ENCODE measurements at places on chromosomes 3 and 15.

DNA sequence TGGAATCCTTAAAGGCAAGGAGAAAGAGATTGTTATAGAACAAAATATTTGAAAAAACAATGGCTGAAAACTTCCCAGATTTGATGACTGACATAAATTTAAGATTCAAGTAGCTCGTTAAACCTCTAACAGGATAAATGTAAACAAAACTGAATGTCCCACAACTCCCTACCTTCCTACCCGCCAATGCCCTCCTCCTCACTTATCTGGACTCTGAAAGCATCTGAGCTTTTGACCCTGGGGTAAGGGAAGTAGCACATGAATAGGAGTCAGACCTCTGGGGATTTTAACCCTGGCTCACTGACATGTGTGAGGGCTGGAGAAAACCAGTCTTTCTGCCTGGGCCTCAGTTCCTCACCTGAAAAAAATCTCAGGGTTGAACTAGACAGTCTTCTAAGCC is 26.9 kb downstream of the CYP19A1 start:
- DNase-seq, result no peak

DNA sequence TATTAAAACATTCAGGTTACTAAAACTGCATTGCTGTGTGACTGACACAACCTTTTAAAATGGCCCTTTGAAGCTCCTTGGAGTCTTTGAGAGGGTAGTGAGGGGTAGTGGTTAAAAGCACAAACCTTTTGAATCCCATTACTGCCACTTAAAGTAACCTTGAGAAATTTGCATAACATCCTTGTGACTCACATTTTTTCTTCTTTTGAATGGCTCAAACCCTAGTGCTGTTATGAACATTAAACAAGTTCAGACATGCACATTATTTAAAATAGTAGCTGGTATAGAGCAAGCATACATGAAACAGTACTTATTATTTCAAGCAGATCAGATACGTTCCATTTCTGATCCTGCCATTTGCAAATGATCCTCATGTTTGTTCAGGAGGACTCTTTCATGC is 3.7 kb upstream of the CLDN1 start:
- DNase-seq, result no peak

- no peak for DNase-seq
Observed at GRCh38 chr15:71152542-71152941, 37.3 kb downstream of the THSD4 start.

GRCh38 chr15:67061811-67062368 is 3.5 kb upstream of the SMAD3 start:
- no peak for DNase-seq

- no peak for DNase-seq
Observed at GRCh38 chr3:185488465-185488864, 10.4 kb downstream of the TMEM41A start.

DNA sequence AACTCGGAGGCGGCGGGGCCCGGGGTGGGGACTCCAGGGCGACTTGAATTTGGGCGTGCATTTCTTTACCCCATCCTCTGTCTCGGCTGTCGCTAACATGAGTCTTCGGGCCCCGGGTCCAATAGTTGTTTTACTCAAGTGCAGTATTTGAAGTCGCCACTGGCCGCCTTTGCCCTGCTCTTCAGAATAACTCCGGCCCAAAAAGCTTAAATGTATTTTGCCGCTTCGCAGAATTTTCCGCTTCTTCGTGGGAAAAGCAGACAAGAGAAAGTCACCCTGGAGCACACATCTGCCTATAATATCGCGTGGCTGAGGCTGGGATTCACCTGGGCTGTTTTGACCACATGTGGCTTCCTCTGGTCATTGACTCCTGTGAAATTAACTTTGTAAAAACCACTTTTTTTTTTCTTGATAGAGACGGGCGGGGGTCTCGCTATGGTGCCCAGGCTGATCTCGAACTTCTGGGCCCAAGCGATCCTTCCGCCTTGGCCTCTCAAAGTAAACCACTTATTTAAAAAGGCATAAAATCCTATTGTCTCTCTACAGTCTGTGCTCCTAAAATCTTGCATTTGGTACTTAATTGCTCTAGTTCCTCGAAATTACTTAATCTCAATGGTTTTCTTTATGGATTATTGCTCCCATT is 676 bp downstream of the CNOT10 start:
- no peak for DNase-seq

DNA sequence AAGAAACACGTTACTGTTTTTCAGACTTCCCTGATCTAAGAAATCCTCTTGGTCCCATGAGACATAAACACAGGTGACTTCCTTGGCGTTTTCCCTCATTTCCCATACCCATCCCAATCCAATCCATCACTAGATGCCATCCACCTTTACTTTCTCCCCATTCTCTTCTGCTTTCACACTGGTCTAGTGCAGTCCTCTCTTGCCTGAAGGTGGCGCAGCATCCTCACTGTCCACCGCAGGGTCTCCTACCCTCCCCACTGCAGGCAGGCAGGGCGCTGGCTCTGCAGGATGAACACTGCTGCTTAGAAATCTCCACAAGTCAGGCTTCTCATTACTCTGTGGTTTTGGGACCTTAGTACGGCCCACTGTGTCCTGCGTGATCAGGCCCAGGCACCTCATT is 58.2 kb downstream of the RAB7A start:
- DNase-seq, result peak; percentile 14

- DNase-seq, result no peak
Observed at GRCh38 chr3:150180334-150180733, 209.6 kb upstream of the PFN2 start.

DNA sequence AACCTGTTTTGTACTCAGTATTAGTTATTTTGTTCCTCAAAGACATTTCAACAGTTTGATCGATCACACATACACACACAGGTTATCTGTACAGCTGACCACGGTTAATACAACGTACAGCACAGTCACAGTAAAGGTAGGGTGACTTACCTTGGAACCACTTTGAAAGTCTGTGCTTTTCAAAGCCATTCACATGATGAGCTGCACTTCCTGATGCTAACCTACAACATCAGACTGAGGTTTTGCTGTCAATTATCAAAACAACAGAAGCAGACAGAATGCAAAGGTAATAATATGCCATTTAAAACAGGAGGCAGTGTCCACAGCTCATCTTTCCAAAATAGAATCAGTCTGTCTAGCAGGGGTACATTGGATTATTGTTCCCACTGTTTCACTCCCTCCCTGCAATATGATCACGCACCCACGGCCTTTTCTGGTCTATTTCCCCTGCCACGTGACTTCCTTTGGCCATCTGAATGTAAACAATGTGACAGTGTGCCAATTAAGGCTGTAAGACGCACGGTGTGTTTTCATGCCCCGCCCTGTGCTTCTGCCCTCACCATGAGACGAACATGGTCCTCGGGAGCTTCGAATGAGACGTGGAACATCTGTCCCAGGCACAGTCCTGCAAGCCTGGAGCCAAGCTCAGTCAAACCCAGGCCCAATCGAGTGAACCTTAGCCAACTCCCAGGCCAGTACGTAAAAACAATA is 102.4 kb downstream of the FMN1 start:
- no peak for DNase-seq
